ENCODE measurements at places on chromosomes 5 and 9.

- no peaks in the 10 kb centered on the region for H3K36me3 ChIP-seq
- no peaks in the 10 kb centered on the region for H3K27me3 ChIP-seq
- H3K27ac ChIP-seq = no peak overlapping the region
- no peak overlapping the region for H3K4me3 ChIP-seq
- no peak for DNase-seq
Measured at GRCh38 chr5:152688561-152689249, 283.6 kb upstream of the NMUR2 start.

DNA sequence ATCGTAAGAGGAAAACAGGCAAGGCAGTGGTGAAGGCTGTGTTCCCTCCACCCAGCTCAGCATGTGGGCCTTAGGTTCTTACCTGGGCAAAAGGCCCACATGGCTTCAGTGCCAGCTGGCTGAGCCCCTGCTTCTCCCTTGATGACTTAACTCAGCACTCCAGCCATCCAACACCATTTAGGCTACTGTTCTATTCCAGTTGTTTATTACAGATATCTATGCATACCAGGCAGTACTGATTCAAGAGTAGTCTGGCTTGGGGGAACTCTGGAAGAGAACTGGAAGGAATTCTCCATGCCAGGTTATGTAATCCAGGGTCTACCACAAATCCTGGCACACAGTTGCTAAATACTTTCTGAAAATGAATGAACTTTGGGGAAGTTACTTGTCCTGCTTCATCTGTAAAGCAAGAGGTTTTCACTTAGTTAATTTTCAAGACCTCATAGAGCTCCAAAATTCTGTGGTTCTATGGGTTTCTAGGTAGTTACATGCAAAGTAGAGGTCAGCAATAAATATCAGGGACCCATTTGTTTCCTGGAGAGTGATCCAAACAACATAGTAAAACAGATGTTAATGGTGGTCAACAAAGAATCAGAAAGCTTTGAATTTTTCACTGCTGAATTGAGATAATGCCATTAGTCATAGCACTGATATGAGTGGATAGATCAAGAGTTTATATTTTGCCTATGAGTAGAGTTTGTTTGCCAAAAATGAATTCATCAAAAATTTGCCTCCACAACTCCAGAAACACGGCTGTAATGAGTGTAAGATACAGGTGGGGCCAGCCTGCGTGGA is 88.2 kb upstream of the OSMR start:
- no peak for DNase-seq
- H3K4me1 ChIP-seq = no peaks in the 10 kb centered on the region
- H3K4me3 ChIP-seq = no peak overlapping the region
- no peaks in the 10 kb centered on the region for H3K27me3 ChIP-seq
- H3K27ac ChIP-seq = no peak overlapping the region

GRCh38 chr9:125106285-125106893 is 36.9 kb downstream of the SCAI start:
- H3K27ac ChIP-seq = no peak overlapping the region
- H3K36me3 ChIP-seq = no peaks in the 10 kb centered on the region
- no peak overlapping the region for H3K4me3 ChIP-seq
- H3K27me3 ChIP-seq = no peaks in the 10 kb centered on the region
- DNase-seq = no peak
- no peaks in the 10 kb centered on the region for H3K4me1 ChIP-seq

GRCh38 chr9:137205126-137206069 is at the start of the genes NDOR1 and TMEM203:
NDOR1 (plus strand) TSS chr9:137205700; CDS start chr9:137205778, 78 bp downstream.
TMEM203 (minus strand) TSS chr9:137205648; CDS start chr9:137205414, 234 bp downstream.
- H3K4me1 ChIP-seq = peaks cover 20% of the 10 kb centered on the region
- H3K36me3 ChIP-seq = no peaks in the 10 kb centered on the region
- peak within 1 kb of the TSS; percentile 24 for H3K27ac ChIP-seq
- H3K4me3 ChIP-seq = peak within 1 kb of the TSS; percentile 100
- peak; percentile 97 for DNase-seq

DNA sequence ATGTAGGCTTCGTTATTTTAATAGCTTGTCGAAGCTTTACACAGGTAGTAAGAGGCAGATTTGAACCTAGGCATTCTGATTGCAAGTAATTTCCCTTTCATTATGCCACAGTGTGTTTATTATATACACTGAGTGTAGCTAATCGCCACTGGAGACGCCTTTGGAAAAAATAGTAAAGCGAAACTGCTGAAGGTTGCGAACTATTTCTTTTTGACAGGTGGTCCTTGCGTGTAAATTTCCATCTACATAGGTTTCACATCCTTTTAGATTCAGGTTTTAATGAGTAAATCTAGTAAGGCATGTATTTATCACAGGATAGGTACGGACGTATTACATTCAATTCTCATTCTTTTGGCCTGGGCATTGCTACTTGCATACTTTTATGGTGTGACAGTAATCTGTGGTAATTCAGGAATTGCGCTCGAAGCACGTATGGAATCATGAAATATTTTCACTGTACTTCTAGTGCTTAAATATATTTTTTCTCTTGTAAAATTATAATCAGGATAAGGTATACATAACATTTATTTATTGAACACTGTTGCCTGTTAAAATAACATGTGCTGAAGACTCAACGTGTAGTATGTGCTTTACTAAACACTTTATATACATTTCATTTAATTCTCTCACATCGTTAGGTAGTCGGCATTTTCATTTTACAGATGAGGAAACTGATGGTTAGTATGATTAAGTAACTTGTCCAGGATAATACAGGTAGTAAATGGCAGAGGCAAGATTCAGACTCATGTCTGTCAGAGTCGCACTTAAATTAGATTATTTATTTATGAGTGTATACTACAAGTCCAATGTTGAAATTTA is 1.8 kb downstream of the MARCHF6 start:
- peak overlapping the region; percentile 98 for H3K4me3 ChIP-seq
- no peak for DNase-seq
- H3K4me1 ChIP-seq = peaks cover 27% of the 10 kb centered on the region
- no peak overlapping the region for H3K27ac ChIP-seq
- H3K36me3 ChIP-seq = no peaks in the 10 kb centered on the region

GRCh38 chr5:97434021-97434420 is 251.0 kb upstream of the RIOK2 start:
- H3K27me3 ChIP-seq = no peaks in the 10 kb centered on the region
- no peaks in the 10 kb centered on the region for H3K4me1 ChIP-seq
- no peak for DNase-seq
- no peak overlapping the region for H3K27ac ChIP-seq

DNA sequence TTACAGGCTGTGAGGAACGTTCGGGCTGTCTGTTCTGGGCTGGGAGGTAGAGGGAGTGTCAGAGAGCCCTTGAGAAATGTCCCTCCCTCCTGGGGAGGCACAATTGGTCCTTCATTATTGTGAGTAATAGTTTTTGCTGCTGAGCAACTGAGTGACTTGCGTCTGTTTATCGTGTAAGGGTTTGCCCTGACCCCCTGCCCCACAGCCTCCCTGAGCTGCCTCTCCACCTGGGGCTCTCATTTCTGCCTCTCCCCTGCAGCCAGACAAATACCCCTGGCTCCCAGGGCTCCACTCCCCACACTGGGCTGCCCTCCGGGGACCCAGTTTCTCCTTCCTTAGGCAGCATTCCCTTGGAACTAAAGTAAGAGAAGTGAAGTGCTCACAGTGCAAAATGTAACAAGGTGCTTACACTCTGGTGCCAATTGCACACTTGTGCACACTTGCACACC is 174.9 kb upstream of the MVB12B start:
- no peaks in the 10 kb centered on the region for H3K36me3 ChIP-seq
- H3K4me3 ChIP-seq = no peak overlapping the region
- H3K27me3 ChIP-seq = peaks cover 15% of the 10 kb centered on the region
- H3K4me1 ChIP-seq = peaks cover 6% of the 10 kb centered on the region
- no peak for DNase-seq

DNA sequence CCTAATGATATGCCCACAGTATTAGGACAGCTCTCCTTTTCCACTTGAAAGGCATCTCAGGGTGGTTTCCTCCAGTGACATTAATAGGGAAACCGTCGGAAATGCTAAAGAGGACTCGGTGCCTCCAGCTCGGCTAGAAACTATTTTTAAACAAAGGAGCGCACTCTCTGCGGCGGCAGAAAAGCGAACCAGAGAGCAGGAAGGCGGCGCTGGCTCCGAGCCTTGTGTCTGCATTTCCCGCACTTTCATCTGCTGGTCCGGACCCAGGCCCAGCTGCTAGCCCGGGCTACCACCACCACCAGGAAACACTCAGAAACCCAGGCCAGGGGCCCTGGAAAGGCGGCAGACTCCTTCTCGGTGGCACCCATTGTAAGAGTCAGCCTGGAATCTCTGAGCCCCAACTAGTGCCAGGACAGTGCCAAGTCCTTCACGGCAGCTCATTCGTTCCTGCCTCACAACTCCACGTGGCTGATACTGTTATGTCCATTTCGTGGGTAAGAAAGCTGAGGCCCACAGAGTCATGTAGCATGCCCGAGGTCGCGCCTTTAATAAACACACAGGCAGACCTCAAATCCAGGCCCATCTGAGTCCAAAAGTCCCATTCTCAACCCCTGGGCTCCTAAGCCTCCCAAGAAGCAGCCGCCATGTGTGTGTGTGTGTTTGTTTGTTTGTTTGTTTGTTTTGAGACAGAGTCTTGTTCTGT is 73.9 kb downstream of the VAV2 start:
- peak overlapping the region; percentile 76 for H3K27ac ChIP-seq
- H3K36me3 ChIP-seq = no peaks in the 10 kb centered on the region
- DNase-seq = no peak
- no peaks in the 10 kb centered on the region for H3K27me3 ChIP-seq
- H3K4me1 ChIP-seq = peaks cover 56% of the 10 kb centered on the region

DNA sequence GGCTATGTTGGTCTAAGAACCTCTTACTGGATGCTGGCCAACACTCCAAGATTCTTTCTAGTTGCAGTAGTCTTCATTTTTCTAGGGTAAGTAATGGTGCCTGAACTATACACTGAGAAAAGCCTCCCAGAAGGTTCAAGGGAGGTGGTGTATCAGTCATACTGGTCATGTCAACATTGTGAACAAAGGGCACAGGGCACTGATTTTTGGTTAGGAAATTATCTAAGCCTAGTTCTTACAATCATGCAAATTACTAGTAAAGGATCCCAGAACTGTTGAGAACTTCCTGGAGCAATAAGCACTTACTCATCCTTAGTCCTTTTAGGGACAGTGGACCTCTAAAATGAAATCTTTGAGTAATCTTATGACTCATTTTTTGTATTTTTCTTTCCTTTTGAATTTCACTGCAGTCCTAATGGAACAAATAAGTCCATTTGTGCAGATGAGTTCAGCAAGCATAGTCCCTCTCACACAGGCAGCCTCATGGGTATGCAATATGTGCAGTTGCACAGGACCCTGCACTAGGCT is 21.1 kb upstream of the CDC42SE2 start:
- H3K27ac ChIP-seq = no peak overlapping the region
- no peaks in the 10 kb centered on the region for H3K36me3 ChIP-seq
- no peaks in the 10 kb centered on the region for H3K4me1 ChIP-seq

DNA sequence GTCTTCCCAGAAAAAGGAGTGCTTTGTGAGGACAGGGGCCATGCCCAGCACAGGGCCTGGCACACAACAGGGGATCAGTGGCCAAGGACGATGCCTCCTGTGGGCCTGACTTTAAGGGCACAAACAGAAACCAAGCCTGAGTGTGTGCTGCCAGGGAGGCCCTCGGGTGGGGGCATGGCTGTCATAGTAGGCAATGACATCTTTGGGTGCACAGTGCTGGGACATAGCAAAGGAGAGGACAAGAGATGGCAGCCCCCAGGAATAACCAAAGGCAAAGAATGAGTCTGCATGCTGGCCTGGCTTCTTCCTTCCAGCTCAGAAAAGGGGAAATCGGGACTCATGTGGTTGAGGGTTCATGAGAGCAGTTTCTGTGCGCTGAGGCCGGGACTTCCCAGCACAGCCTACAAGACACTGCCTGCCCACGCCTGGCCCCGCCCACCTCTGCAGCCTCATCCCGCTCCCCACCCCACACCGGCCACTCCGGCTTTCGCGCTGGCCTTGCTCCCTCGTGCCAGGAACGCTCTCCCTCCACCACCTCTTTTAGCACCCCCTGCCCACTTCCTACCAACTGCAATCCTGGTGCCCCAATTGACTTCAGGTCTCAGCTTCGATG is 13.8 kb upstream of the LHX2 start:
- peaks cover 85% of the 10 kb centered on the region for H3K27me3 ChIP-seq
- peak overlapping the region; percentile 80 for H3K4me3 ChIP-seq
- DNase-seq = peak; percentile 64
- H3K27ac ChIP-seq = no peak overlapping the region

DNA sequence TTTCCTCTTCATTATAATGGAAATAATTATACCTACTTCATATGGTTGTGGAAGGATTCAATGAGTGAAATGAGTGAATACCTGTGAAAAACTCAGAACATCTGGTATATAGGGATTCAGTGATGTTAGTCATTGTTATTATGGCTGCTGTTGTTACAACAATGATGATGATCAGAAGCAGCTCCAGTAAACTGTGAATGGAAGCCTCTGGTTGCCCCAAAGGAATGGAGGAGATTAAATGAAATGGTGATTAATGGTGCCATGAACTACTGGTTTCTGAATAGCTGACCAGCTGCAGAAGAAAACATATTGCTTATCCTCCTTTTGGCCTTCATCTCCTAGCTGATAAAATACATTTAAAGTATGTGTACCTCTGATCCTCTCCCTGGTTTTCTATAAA is 372.0 kb downstream of the ARHGEF28 start:
- H3K27ac ChIP-seq = no peak overlapping the region
- no peak overlapping the region for H3K4me3 ChIP-seq
- peaks cover 9% of the 10 kb centered on the region for H3K4me1 ChIP-seq
- H3K27me3 ChIP-seq = no peaks in the 10 kb centered on the region
- H3K36me3 ChIP-seq = no peaks in the 10 kb centered on the region

DNA sequence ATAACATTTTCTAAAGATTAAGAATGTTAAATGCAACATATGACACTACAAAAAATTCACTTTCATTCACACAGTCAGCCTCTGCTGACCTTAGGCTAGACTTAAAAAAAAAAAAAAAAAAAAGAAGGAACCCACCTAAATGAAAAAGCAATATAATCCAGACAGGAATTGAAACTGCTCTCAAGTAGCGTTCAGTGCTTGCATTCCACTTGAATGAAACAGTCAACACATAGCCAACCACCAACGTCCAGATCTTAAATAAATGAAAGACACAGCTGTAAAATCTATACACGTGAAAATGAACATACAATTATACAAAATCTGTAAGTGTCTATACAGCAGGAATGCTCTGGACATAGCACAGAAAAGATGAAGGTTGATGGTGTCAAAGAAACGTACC is 11.4 kb downstream of the TMEM245 start:
- no peak overlapping the region for H3K27ac ChIP-seq
- peaks cover 9% of the 10 kb centered on the region for H3K4me1 ChIP-seq
- H3K36me3 ChIP-seq = peaks cover 19% of the 10 kb centered on the region
- H3K4me3 ChIP-seq = no peak overlapping the region

DNA sequence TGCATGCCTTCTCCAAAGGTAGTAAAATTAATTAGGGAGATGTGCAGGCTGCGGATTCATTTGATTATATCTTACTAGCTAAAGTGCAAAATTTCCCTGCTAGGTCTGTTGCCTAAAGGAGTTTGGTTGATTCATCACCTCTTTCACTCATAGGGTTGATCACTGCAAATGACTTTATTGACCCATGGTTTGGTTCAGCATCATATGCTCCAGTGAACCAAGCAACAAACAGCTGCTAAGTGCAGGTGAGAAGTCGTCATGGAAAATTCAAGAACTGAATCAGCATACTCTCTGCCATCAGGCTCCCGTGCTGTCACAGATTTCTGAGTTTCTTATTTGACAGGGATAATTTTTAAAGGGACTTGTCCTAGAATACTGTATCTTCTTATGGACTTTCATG is 571.8 kb upstream of the CDH18 start:
- no peaks in the 10 kb centered on the region for H3K27me3 ChIP-seq
- H3K27ac ChIP-seq = no peak overlapping the region
- no peaks in the 10 kb centered on the region for H3K4me1 ChIP-seq
- no peaks in the 10 kb centered on the region for H3K36me3 ChIP-seq
- DNase-seq = no peak

- DNase-seq = no peak
- no peaks in the 10 kb centered on the region for H3K36me3 ChIP-seq
- no peaks in the 10 kb centered on the region for H3K4me1 ChIP-seq
- no peaks in the 10 kb centered on the region for H3K27me3 ChIP-seq
- no peak overlapping the region for H3K27ac ChIP-seq
Measured at GRCh38 chr5:169426784-169427183, 125.8 kb upstream of the SLIT3 start.

Data from neural progenitor cell (in vitro differentiated cells).